ENCODE measurements at places on chromosomes 1 and 21. TPM values are rescaled to one million over a fixed set of nuclear protein-coding genes. Genes with fewer than 3 reads are reported as not detected.

The SMIM1 gene
- 1.3 TPM for total RNA-seq

The WDR64 gene
- 0.48 TPM for total RNA-seq

The SRP9 gene
- total RNA-seq = 93.0 TPM

The C1orf74 gene
- 1.3 TPM for total RNA-seq

The ARHGAP30 gene
- 290 TPM for total RNA-seq

The AIRE gene
- total RNA-seq = 0.10 TPM

- no peak for DNase-seq
- H3K27ac ChIP-seq = no peak overlapping the region
- H3K4me1 ChIP-seq = no peaks in the 10 kb centered on the region
- H3K27me3 ChIP-seq = no peaks in the 10 kb centered on the region
- no peak overlapping the region for H3K4me3 ChIP-seq
Observed at GRCh38 chr1:230249695-230250480, 176.2 kb downstream of the PGBD5 start.

DNA sequence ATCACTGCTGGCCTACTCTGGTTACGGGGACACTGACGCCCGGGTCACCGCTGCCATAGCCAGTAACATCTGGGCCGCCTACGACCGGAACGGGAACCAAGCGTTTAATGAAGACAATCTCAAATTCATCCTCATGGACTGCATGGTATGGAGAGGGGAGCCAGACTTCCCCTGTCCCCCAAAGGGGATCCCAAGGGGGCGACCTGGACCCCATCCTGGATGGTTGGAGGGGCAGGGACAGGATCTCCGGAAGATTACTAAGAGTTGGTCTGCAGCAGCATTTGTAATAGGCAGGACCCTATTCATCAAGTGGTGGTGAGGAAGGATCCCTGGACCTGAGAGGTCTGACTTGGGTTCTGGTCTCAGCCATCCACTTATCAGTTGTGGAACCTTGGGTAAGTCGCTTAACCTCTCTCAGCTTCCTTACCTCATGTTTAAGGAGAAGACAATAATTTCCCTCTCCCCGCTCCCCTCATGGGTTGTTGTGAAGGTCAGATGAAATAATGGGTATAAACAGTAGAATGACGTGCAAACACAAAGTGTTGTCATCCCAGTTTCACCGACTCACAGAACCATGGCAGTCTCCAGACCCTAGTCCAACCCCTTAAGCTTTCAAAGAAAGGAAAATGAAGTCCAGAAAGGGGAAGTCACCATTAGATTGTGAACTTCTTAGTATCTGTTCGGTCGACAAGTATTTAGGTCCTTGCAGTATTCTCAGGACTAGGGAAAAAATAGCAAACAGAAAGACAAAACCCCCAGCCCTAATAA is 883 bp downstream of the LAMTOR2 start:
- peak overlapping the region; percentile 71 for H3K4me3 ChIP-seq
- H3K27me3 ChIP-seq = no peaks in the 10 kb centered on the region
- H3K36me3 ChIP-seq = peaks cover 6% of the 10 kb centered on the region
- DNase-seq = no peak
- H3K4me1 ChIP-seq = peaks cover 22% of the 10 kb centered on the region

GRCh38 chr1:206049919-206050600 is 2.9 kb upstream of the RHEX start:
- H3K4me1 ChIP-seq = peaks cover 11% of the 10 kb centered on the region
- no peak for DNase-seq
- H3K27ac ChIP-seq = no peak overlapping the region
- no peaks in the 10 kb centered on the region for H3K36me3 ChIP-seq

DNA sequence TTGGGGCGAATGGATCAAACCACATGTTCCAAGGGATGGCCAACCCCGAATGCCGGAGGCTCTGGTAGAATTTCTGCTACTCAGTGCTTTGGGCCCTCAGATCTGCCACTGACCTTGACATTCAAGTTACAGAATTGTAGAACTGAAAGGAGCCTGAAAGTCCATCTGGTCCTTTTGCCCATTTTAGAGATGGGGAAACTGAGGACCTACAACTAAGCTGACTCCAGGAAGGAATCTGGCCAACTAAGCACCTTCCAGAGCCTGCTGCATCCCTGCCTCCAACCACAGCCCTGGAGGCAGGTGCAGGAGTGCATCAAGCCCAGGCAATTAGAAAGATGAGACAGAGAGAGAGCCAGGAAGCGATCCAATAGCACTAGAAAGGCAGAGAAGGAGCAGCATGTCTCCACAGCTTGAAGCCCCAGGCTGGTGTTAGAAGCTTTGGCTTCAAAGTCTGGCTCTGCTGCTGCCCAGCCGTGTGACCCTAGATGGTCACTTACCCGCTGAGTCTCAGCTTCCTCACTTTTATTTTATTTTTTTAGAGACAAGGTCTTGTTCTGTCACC is 1.3 kb upstream of the CTRC start:
- no peaks in the 10 kb centered on the region for H3K36me3 ChIP-seq
- DNase-seq = no peak
- H3K27ac ChIP-seq = no peak overlapping the region

GRCh38 chr1:234302354-234302962 is 70.8 kb upstream of the COA6 start:
- no peak for DNase-seq
- no peaks in the 10 kb centered on the region for H3K36me3 ChIP-seq
- no peak overlapping the region for H3K27ac ChIP-seq
- H3K4me1 ChIP-seq = no peaks in the 10 kb centered on the region
- H3K4me3 ChIP-seq = no peak overlapping the region

DNA sequence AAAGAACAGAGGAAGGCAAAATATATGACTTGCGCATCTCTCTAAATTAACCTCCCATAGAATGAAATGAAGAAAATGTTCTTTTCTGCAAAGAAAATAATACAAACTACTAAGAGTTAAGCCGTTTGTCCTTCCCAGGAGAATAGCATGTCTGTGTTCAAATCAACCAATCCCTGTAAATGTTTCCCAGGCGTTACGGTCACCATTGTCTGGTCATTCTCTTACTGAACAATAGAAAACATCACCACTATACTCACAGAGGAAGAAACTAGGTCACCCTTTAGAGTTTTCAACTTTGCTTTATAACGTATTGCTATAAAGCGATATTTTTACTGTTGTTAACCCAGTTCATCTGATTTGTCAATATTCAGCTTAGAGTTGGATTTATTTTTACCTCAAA is 34.1 kb downstream of the COL11A1 start:
- no peaks in the 10 kb centered on the region for H3K4me1 ChIP-seq
- no peaks in the 10 kb centered on the region for H3K36me3 ChIP-seq
- no peak overlapping the region for H3K4me3 ChIP-seq
- DNase-seq = no peak

DNA sequence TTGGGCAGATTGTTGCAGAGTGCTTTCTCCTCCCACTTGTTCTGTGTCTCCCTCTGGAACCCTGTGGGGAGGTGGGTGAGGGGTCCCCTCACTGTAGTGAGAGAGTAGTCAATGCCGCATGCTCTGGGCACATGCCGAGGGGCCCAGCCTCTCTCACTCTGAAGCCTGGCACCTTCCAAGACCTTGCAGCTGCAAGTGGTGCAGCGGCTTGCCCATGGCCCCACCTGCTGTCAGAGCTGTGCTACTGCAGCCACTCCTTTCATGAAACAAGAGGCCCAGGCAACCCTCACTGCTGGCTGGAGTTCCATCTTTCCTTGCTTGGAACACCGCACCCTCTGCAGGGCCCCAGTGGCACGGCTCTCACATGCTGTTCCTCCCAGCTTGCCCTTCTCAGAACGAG is 58.4 kb upstream of the COL6A1 start:
- H3K27ac ChIP-seq = no peak overlapping the region
- H3K36me3 ChIP-seq = no peaks in the 10 kb centered on the region

GRCh38 chr1:246193537-246193936 is 313.5 kb downstream of the SMYD3 start:
- no peaks in the 10 kb centered on the region for H3K4me1 ChIP-seq
- no peak for DNase-seq
- H3K27me3 ChIP-seq = no peaks in the 10 kb centered on the region
- no peak overlapping the region for H3K27ac ChIP-seq
- no peaks in the 10 kb centered on the region for H3K36me3 ChIP-seq

- no peak for DNase-seq
- no peak overlapping the region for H3K4me3 ChIP-seq
- no peak overlapping the region for H3K27ac ChIP-seq
- H3K27me3 ChIP-seq = no peaks in the 10 kb centered on the region
- no peaks in the 10 kb centered on the region for H3K4me1 ChIP-seq
Observed at GRCh38 chr1:211587123-211587522, 8.2 kb upstream of the SLC30A1 start.

- H3K36me3 ChIP-seq = no peaks in the 10 kb centered on the region
- no peak overlapping the region for H3K4me3 ChIP-seq
- no peak overlapping the region for H3K27ac ChIP-seq
- H3K27me3 ChIP-seq = peaks cover 48% of the 10 kb centered on the region
- no peak for DNase-seq
Observed at GRCh38 chr1:227943381-227944089, 4.2 kb downstream of the WNT9A start.

DNA sequence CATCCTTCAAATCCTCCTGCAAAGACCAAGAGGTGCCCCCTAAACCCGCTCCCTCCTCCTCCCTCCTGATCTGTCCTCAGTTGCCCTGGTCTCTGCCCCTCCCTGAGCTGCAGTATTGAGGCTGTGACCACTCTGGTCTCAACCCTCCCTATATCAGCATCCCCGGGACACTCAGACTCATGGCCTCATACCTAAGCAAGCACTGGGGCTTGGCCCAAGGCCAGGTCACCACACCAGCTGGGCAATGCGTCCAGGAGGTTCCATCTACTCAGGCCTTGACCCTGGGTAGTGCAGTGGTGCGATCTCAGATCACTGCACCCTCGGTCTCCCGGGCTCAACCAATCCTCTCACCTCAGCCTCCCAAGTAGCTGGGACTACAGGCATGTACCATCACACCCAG is 9.8 kb downstream of the KIF17 start:
- H3K27me3 ChIP-seq = no peaks in the 10 kb centered on the region
- H3K4me1 ChIP-seq = no peaks in the 10 kb centered on the region
- H3K27ac ChIP-seq = no peak overlapping the region

DNA sequence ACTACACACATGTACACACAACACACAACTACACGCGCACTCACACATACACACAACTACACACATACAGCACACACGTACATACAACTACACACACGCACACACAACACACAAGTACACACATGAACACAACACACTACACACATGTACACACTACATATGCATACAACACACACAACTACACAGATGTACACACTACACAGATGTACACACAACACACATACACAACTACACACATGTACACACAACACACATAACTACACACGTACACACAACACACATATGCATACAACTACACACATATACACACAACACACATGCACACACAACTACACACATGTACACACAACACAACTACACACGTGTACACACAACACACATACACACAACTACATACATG is 318.6 kb downstream of the CAMTA1 start:
- H3K36me3 ChIP-seq = no peaks in the 10 kb centered on the region
- DNase-seq = no peak
- H3K27me3 ChIP-seq = no peaks in the 10 kb centered on the region
- no peaks in the 10 kb centered on the region for H3K4me1 ChIP-seq
- H3K27ac ChIP-seq = no peak overlapping the region

DNA sequence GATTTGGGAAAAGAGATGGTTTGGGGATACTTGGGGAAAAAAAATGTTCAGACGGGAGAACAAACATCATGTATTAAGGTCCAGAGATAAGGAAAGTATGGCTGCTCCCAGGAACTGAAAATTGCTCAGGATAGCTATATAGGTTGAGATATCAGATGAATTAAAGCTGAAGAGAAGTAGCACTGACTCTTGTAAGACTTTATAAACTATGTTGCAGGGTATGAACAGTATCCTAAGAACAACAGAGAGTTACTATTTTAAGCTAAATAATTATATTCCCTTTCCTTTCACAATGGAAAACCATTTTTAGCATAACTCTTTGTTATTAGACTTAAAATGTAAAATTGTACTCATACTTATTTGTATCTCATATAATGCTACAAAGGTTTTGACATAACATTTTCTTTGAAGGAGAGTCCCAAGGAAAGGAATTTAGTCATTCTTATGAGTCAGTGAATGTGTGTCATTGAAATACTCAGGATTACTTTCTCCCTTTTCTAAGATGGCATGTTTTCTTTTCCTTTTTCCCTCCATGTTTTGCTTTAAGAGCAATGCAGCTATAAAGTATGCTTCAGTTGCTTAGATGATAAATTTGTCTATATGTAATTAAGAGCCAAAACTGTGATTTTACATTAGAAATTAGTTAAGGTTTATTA is 139.4 kb upstream of the KIAA1614 start:
- H3K36me3 ChIP-seq = no peaks in the 10 kb centered on the region
- no peaks in the 10 kb centered on the region for H3K27me3 ChIP-seq
- no peak for DNase-seq
- no peak overlapping the region for H3K27ac ChIP-seq
- H3K4me3 ChIP-seq = no peak overlapping the region
- no peaks in the 10 kb centered on the region for H3K4me1 ChIP-seq

DNA sequence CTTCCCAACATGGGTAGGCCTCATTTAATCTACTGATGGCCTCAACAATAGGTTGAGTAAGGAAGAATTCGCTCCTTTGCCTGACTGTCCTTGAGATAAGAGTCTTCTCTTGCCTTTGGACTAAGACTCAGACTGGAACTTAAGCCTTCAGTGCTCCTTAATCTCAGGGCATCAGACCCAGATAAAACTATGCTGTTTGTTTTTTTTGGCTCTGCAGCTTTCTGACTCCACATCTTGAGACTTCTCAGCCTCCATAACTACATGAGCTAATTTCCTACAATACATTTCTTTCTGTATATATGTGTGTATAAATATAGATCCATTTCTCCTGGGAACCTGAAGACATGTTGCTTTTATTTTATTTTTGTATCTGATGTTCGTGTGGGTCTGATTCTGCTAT is 1470.7 kb upstream of the PRMT6 start:
- no peaks in the 10 kb centered on the region for H3K36me3 ChIP-seq
- DNase-seq = no peak
- H3K4me3 ChIP-seq = no peak overlapping the region
- no peak overlapping the region for H3K27ac ChIP-seq
- no peaks in the 10 kb centered on the region for H3K27me3 ChIP-seq

DNA sequence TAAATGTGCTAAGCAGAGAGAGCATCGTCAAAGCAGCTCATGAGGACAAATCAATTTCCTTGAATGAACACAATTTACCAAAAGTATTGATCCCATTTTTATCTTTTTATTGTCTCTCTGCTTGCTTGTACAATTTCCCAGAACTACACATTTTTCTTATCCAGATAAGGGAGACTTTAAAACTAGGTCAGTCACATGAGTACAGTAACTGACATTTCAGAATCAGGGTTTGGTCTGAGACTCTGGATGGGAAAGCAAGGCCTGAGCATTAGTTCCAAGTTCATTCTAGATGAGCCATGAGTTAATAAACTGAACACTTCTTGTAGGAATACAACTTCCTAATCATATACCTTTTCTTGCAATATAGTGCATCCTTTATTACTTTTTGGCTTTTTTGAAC is 11.5 kb upstream of the DENND2D start:
- H3K27ac ChIP-seq = no peak overlapping the region
- H3K4me3 ChIP-seq = no peak overlapping the region
- H3K36me3 ChIP-seq = no peaks in the 10 kb centered on the region

Measured in T-cell (primary cell).